ENCODE measurements at places on chromosomes 7 and 10.
A peak's percentile ranks its signal among the peaks of the same experiment; 100 is the strongest.

DNA sequence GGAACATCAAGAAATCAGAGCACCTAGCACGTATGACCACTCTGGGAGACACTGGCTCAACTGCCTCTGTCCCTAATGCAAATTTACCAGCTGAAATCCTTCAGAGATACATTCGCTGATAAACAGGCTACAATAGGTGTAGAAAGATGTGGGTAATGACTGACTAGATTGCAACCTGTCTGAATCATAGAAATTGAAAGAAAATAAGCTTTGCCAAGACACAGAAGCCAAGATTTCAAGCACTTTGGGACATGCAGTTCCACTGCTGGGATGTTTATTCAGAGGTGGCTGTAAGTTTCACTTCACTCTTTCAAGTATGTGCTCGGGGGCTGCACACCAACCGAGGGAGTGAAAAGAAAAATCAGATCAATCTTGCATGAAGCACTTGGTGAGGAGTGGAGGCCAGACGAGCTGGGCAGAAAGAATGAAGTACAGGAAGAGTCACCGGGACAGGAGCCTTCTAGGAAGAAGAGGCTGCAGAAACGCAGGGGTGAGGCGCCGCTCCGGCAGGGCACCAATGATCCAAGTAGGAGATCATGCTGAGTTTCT is 276.7 kb downstream of the PARD3 start:
- DNase-seq = no peak

GRCh38 chr7:138350701-138351357 is 109.2 kb upstream of the TRIM24 start:
- DNase-seq = no peak

DNA sequence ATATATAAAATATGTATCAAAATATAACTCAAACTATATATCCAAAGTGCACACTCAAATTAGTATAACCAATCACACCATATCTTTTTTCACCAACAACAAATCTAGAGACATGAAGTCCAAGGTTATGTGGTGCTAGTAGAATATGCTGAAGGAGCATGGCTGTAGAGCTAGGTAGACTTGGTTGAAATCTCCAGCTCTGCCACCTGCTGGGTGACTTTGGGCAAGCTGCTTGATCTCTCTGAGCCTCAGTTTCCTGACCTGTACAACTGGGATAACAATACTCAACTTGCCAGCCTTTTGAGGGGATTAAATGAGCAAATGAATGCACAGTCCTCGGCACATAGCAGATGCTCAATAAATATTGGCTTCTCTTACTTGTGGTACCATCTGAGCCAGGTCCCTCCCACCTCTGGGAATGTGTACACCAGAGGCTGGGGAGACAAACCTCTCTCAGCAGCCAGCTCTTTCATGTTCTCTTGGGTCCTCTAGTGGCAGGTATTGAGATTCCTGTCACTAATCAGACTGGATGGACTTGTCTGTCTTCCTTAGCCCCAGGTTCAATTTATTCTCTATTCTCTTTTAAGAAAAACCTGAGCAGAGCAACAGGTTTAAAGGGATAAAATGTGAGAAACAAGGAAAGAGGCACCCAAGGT is 94.3 kb upstream of the PDE1C start:
- no peak for DNase-seq

- DNase-seq = no peak
Measured at GRCh38 chr7:141291541-141291940, 217.7 kb downstream of the TMEM178B start.

DNA sequence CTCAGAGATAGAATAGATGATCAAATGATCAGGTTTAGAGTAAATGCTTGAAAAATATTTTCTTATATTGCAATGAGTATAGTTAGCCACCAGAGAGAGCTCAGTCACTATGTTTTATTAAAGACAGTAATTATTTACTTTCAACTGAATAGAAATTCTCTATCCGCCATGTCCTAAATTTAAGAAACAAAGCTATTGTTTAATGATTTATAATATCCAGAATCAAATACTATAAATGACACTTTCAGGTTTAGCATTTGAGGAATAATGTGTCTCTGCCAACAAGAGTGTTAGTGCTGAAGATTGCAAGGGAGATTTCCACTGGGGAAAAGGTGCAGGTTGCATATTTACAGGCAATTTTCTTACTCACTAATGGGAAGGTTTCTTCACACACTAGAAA is 184.7 kb downstream of the DGKB start:
- DNase-seq = no peak

DNA sequence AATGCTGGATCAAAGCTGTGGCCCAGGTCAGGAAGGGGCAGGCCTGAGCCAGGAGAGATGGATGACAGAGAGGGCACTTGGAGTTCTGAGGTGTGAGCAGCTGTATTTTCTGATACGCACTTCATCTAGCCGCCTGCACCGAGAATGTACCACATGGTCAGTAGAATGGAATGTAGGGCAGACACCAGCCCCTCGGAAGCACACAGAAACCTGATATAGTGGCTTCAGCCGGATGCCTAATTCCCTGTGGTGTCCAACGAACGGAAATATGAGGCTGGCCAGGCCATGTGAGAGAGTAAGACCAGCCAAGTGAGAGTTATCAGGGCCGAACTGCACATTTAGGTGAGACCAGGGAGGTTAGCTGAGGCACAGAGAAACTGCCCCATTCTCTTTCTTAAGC is 46.7 kb upstream of the PLCE1 start:
- DNase-seq = no peak

DNA sequence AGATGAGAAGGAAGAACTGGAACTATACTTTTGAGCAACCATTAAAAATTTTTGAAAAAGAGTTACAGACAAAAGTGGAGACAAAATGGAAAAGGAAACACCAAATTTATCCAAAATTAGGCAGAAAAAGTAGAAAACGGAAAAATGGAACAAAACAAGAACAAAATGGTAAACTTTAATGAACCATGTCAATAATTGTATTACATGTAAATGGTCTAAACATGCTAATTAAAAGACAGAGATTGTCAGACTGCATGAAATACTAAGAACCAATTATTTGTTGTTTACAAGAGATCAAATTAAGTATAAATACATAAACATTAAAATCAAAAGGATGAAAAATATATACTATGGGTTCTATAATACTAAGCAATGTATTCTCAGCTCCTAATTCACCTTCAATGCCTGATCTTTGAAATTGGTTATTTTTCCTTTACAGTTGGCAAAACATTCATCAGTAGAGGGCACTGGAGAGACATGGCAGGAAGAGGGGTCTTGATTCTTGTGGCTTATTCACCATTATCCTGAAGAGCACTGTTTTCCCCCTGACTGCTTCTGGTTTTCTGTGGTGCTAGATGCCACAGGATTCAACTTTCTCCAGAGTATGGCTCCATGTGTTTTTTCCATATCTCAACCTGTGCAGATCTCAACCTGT is 124.9 kb downstream of the ELFN1 start:
- no peak for DNase-seq

- DNase-seq = peak; percentile 69
Measured at GRCh38 chr7:138001529-138002095, at the start of gene CREB3L2. Gene CREB3L2 (minus strand): TSS chr7:138002086. CDS start chr7:138001705, 381 bp downstream.

DNA sequence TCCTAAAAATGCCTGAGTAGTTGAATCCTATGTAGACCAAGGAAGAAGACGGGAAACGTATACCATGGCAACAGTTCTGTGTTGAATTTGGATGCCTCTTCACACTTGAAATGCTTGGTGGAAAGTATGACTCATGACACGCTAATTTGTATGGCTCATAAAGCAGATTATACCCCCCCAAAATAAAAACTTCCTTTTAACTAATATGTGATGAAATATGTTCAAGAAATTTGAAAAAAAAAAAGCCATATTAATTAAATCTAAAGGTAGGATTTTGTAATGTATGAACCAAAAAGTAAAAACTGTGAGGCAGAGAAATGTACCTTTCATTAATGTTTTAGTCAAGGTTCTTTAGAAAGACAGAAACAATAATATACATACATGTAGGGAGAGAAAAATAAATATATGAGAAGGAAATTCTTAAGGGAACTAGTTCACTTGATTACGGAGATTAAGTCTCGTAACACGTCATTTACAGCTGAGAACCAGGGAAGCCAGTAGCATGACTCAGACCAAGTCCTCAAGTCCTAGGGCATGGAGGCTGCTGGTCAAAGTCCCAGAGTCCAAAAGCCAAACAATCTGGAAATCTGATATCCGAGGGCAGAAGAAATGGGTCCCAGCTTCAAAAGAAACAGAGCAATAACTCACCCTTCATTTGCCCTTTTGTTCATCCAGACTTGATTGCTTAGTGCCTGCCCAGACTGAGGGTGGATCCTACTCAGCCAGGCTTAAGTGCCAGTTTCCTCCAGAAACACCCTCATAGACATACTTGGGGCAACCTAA is 485.1 kb downstream of the SEMA3D start:
- DNase-seq = no peak

- no peak for DNase-seq
Measured at GRCh38 chr7:153070141-153070540, 310.6 kb downstream of the ACTR3B start.

DNA sequence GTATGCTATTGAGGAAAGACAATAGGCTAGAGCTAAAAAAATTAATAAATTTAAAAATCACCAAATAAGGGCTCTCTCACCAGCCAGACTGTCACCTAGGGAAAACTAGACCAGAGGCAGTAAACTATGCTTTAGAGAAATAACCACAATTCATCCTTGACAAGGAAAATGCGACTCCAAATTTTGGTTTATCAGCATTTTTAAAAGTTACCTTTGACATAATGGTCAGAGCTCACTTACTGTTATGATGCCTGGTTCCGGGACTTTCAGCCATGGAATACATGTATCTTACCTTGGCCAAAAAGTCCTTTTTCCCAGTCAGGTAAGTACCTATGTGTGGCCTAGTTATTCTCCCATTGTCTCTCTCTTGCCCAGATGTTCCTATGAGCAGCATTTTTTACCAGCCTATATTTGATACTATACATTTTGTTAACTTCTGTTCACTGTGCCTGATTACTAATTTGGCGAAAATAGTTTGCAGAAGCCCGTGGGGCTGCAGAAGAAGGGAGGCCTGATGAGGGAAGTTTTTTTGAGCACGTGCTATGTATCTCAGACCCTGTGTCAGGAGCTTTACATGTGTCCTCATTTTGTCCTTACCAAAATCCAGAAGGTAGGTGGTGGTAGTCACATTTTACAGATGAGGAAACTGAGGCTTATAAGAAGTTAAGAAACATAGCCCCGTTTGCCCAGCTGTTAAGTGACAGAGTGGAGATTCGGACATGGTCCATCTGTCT is 149.7 kb downstream of the CELF2 start:
- no peak for DNase-seq

- no peak for DNase-seq
Measured at GRCh38 chr10:16942381-16943078, 125.3 kb upstream of the RSU1 start.

- DNase-seq = no peak
Measured at GRCh38 chr7:34091321-34091917, 186.1 kb downstream of the BMPER start.

DNA sequence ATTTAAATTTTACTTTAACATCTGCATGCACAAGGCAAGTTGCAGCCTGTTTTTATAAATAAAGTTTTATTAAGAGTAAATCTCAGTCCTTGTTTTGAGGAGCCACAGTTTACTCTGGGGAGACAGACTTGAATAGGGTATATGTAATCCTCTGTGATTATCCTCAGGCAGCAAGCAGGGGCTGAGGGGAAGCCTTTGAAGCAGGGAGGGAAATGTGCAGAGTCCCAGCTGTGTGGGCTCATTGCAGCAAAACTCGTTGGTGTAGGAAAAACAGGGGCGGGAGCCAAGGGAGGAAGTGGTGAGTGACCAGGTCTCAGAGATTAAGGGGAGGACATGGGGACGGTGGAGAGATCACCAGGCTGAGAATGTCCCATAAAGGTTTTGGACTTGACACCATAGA is 34.3 kb upstream of the SMC3 start:
- no peak for DNase-seq

DNA sequence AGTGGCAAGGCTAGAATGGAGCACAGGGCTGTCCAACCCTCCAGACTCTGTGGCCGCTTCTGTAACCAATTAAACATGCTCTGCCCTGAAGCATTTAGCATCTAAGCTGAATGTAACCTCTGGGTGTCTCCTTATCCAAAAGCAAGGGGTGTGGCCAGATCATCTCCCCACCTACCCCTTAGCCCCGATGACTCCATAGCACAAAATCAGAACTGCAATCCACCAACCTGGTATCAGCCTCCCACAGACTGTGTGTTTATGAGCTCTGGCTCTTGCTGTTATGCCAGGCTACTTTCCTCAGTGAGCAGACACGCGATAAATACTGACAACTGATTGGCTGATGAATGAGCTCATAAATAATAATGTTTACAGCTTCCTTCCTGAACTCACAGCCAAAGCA is 3.2 kb downstream of the FRMD4A start:
- DNase-seq = no peak

GRCh38 chr10:131175891-131176290 is 135.6 kb downstream of the TCERG1L start:
- DNase-seq = no peak

- no peak for DNase-seq
Measured at GRCh38 chr7:33059635-33060034, 2.9 kb downstream of the NT5C3A start.

GRCh38 chr7:138025215-138026186 is 23.6 kb upstream of the CREB3L2 start:
- no peak for DNase-seq

DNA sequence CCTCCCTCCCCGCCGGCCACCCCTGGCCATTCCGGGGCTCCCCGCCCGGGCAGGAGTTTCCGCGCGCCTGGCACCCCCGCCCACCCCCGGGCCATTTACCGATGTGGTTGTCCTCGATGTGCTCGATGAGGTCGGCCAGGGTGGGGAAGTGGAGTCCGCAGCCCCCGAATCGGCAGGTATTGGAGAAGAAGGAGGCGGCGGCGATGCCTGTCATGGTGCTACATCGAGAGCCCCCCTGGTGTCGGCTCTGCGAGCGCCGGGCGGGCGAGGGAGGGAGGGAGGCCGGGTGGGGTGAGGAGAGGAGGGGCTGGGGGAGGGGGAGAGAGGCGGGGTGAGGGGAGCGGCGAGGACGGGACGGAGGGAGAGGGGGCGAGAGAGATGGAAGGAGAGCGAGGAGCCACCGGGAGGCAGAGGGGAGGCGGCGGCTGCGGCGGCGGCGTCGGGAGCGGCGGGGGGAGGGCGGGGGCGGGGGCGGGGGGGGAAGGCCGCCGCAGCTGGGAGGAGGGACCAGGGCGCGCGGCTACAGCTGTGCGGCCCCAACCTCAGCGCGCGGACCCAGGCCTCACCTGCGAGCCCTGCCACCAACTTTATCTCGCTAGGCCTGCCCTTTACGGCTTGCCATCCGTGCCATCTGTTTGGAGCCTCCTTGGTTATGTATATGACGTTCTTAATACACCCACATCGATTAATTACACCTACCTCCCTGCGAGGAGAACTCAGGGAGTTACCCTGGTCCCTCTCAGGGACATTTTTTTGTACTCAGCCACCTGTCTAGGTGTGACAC is at the start of gene JAZF1:
Gene JAZF1, minus strand, starts transcription at position 432 of the 784 bp plus-strand sequence.
- DNase-seq = peak; percentile 68

- DNase-seq = no peak
Measured at GRCh38 chr7:121153411-121153810, 164.9 kb downstream of the CPED1 start.

GRCh38 chr7:125681508-125681907 is 751.9 kb upstream of the POT1 start:
- DNase-seq = no peak

- no peak for DNase-seq
Measured at GRCh38 chr10:12541446-12542067, 192.2 kb downstream of the CAMK1D start.

GRCh38 chr7:126658684-126659083 is 594.1 kb downstream of the GRM8 start:
- no peak for DNase-seq

Measured in activated T-cell treated with anti-CD3 and anti-CD28 coated beads, Interleukin-2, amount 50 U/mL, for 1 hour (primary cell).